ENCODE measurements at places on chromosomes 11 and 22.

- DNase-seq: no peak
These were observed 143.4 kb downstream of the C11orf91 start for GRCh38 chr11:33557201-33557600.

- DNase-seq: no peak
These were observed 17.0 kb downstream of the ATXN10 start for GRCh38 chr22:45688600-45689080.

GRCh38 chr11:58658623-58659022 is 36.2 kb downstream of the CNTF start:
- DNase-seq: no peak

DNA sequence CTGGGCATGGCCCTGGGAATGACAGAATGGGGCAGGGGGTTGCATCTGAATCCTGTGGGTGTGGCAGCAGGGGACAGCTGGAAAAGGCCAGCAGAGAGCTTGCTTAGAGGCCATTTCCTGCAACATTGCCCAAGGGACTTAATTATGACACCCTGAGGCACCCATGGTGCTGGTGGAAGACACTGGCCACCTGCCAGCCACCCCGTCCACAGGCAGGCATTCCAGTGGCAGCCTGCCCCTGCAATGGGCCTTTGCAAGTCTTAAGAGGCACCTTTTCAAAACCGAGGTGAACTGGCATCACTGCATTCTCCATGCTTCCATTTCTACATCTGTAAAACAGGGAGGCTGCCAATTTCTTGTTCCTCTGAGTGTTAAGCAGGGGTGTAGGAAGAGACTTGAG is 21.6 kb upstream of the SUSD2 start:
- no peak for DNase-seq

DNA sequence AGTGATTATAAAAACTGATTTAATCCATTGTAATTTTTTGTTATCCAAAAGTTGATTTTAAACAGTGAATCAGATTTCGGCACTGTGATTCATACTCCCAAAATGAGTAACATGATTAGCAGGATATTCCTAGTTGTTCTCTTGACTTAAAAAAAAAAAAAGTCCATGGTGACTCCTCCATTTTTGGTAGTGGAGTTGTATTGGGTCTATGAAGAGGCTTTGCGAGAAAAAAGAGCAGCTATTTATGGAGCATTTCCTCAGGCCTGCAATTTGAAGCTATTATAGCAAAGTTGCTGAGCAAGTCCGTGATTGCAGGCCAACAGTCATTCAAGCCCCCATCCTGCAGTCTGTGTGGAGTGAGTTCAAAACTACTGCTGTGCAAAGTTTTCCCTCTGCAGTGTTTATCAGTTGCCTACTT is 28.8 kb downstream of the YAP1 start:
- no peak for DNase-seq

- DNase-seq: peak; percentile 34
These were observed 8.0 kb downstream of the MRTFA start for GRCh38 chr22:40628354-40629042.

DNA sequence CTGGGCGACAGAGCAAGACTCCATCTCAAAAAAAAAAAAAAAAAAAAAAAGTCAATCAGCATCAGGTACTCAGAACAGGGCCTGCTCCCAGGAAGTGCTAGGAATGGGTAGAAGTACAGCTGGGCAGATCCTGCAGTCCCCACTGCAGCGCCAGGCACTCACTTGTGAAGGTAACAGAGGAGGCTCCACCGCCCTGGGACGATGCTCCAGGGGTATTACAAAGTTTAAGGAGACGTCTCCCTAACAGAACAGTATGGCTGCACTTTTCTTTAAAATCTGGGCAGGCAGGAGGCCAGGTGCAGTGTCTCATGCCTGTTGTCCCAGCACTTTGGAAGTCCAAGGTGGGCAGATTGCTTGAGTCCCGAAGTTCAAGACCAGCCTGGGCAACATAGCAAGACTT is 1449.0 kb downstream of the BRD1 start:
- DNase-seq: no peak

DNA sequence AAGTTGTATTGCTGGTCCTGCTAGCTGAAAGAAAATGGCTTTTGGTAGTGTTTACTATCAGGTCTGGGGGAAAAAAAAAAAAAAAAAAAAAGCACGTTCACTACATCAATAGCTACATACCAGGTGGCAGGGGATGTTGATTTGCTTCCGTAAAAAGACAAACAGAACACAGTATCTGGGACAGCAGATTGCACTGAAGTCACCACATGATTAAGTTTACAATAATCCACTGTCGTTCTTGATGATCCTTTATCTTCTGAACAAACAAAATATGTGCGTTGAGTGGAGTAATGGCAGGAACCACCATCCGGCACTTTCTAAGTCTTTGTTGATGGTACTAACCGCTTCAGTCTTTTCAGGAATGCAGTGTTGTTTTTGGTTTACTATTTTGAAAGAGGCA is 48.7 kb downstream of the DDX6 start:
- no peak for DNase-seq

DNA sequence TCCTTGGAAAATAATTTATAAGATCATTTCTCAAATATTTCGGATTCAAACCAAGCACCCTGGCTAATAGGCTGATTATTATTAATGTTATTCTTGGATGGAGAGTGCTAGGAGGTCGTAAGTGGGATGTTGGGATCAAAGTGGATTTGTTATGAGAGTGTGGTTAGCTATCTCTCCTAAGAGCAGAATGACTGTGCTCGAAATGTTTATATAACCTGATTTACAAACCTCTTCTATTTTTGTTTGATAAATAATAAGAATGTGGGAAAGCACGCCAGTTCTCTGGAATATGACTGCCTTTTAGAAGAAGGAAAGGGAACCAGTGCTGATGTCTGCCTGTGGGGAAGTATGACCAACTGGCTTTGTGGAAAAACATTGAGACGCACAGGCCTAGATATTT is 527.5 kb downstream of the NTM start:
- DNase-seq: no peak

GRCh38 chr11:25727944-25728343 is 604.0 kb upstream of the ANO3 start:
- no peak for DNase-seq

DNA sequence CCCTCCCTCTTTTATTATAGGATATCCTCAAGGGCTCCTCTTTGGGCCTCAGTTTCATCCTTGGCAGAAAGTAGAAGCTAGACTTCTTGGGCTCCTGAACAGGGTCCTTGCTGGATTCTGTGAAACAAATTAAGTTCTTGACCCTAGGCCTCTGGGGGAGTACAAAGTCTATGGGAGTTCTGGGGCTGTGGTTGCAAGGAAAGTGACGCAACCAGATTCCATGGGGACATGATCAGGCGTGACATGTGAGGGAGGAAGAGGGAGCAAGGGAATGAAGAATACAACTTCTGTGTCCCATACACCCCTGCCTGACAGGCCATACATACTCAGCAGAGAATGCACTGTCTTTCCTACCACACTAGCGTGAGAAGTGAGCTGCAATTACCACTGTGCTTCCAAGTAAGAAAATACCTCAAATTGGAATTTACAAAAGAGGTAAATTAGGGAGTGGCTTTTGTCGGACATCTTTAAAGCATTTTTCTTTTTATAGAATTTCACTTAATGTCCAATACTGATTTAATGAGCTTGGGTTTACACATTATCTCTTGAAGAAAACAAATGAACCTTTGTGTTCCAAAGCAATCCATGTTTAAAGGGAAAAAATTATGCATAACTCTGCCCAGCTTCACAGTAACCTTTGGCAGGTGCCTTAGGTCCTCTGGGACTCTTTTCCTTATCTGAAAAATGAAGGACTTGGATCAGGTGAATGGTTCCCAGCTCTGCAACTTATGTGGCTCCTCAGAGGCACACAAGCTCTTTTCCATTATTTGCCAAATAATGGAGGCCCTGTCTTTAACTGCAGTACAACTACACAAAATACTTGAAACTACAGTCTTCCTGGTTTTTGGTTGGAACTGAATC is 38.9 kb downstream of the LIMK2 start:
- no peak for DNase-seq
